ENCODE measurements at places on chromosomes 13 and 19.

- DNase-seq, result no peak
Observed at GRCh38 chr13:26872525-26873385, 112.2 kb upstream of the GPR12 start.

DNA sequence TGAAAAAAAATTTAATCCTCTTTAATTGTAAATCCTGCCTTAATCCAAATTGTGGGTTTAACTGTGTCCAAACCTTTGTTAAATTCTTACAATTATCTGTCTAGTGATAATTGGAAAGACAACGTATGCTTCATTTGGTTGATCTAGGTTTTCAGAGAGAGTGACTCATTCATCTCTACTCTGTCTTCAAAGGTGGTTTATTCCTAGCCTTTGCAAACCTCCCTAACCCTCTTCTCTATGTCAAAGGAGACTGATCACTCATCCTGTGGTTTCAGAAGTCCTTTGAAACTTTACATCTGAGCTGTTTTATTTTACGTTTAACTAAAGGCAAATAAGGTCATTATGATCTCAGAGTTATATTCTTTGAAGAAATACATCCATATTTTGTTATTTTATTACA is 8.8 kb upstream of the OXGR1 start:
- no peak for DNase-seq

DNA sequence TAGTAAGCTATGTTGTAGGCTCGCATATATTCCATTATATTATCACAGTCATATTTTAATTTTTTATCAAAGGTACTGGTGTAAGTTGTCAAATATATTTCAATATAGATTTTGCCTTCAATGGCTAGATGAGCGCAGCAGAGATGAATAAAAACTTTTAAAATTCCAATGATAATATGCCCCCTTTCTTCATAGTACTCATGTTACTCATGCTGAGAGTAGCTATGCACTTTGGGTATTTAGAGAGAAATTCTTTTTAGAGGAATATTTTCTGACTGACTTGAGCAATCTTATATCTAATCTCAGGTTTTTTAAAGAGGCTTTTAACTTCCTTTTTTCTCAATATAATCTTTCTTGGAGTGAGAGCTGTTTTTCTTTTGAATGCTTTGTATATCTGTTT is 11.4 kb downstream of the ZNF254 start:
- no peak for DNase-seq

GRCh38 chr19:48961673-48962028 is 3.5 kb upstream of the FTL start:
- no peak for DNase-seq

- no peak for DNase-seq
Observed at GRCh38 chr13:76872675-76873074, 13.5 kb downstream of the KCTD12 start.

- peak; percentile 86 for DNase-seq
Observed at GRCh38 chr13:36163809-36164308, 32.7 kb upstream of the DCLK1 start.

DNA sequence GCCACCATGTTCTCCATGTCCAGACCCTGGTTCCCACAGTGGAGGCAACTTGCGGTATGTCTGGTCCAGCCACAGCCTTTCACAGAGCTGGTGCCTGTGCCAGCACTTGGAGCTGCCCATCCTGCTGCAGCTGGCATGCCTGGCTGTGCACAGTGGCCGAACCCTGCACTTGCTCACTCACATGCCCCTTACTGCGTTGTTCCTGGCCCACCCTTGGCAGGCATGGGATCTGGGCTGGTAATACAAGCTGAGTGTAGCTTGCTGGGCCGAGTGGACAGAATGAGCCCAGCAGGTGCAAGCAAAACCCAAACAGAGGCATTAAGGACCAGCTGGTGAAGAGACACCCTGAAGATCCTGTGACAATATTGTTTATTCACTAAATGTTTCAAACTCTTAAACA is 583.9 kb upstream of the SLITRK6 start:
- DNase-seq, result no peak

DNA sequence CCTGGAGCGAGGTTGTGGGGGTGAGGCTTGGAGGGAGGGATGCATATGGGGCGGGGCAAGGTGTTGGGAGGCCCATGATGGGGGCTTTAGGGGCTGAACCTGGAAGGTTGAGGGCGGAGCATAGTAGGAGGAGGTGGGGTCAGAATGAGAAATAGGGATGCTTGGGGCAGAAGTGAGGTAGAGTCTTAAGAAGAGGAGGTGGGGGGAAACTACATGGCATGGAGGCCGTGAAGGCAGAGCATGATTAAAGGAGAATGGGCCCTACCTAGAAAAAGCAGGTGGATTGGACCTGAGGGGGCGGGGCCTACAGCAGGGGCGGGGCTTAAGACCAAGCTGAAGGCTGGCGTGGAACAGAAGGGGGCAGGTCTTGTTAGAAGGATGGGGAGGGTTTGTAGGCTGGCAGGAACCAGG is 799 bp downstream of the NR1H2 start:
- peak; percentile 49 for DNase-seq

GRCh38 chr13:40528881-40529280 is 137.6 kb downstream of the FOXO1 start:
- no peak for DNase-seq

- no peak for DNase-seq
Observed at GRCh38 chr13:27290715-27291114, 20.1 kb downstream of the RASL11A start.

DNA sequence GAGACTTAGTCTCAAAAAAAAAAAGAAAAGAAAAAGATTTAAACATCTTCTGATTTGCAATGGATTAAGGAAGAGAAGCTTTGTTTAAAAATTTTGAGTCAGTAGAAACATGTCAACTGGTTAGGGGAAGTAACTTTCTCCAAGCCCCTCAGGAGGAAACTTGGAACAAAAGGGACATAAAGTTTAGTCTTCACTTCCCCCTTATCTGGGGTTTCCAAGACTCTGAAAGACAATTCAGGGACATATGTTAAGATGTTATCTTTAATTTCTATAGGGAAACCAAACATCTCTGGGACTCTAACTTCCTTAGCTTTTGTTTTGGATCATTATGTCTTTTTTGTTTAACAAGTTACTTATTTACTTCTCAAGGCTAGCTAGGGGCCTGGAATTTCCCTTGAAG is 20.1 kb upstream of the MRI1 start:
- no peak for DNase-seq

- no peak for DNase-seq
Observed at GRCh38 chr13:23778002-23778652, 111.1 kb downstream of the MIPEP start.

- no peak for DNase-seq
Observed at GRCh38 chr13:39461685-39462266, 141.2 kb downstream of the LHFPL6 start.

GRCh38 chr19:13428352-13428751 is 77.9 kb downstream of the CACNA1A start:
- no peak for DNase-seq

DNA sequence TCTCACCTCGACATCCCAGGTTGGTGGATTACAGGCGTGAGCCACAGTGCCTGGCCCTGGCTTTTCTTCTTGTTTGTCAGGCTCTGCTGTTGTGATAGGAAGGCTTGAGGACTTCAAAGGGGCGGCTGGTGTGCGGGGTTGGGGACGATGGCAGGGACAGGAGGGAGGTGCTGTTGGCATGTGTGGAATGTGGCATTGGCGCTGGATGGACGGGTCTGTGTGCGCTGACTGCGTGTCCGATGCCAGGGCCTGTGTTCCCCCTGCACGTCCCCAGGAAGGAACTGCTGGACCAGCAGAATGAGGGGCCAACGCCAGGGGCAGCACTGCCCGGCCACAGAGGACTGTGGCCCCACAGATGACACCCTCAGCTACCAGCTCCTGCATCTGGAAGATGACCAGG is 12.7 kb upstream of the PTBP1 start:
- no peak for DNase-seq

- no peak for DNase-seq
Observed at GRCh38 chr13:98541191-98541590, 35.7 kb downstream of the STK24 start.

- DNase-seq, result peak; percentile 7
Observed at GRCh38 chr19:58356766-58357480, 3.6 kb upstream of the A1BG start.

- no peak for DNase-seq
Observed at GRCh38 chr19:16397791-16398529, 73.3 kb downstream of the KLF2 start.

DNA sequence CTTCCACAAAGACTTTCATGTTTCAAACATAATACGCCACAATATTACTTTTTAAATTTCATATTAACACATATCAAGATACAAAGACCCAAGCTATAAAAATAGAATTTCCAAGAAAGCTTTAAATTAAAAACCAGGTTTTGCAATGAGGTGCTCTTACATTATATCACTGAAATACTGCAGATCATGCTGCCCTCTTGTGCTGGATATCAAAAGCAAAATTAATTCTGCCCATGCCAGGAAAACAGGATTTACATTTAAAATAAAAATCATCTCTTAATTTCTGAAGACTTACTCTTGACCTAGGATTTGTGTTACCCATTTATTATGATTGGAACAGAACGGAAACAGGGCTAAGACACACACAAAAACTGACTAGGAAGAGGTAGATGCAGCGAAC is 145.0 kb downstream of the ABCC4 start:
- DNase-seq, result no peak

- no peak for DNase-seq
Observed at GRCh38 chr19:42185277-42185676, 32.2 kb downstream of the DEDD2 start.

- no peak for DNase-seq
Observed at GRCh38 chr19:22606212-22606553, 27.9 kb upstream of the ZNF492 start.

GRCh38 chr13:19657872-19658591 is 24.6 kb downstream of the MPHOSPH8 start:
- no peak for DNase-seq

- DNase-seq, result no peak
Observed at GRCh38 chr13:47718556-47718955, 282.5 kb downstream of the SUCLA2 start.

GRCh38 chr19:19595171-19595701 is 23.3 kb downstream of the PBX4 start:
- DNase-seq, result no peak

DNA sequence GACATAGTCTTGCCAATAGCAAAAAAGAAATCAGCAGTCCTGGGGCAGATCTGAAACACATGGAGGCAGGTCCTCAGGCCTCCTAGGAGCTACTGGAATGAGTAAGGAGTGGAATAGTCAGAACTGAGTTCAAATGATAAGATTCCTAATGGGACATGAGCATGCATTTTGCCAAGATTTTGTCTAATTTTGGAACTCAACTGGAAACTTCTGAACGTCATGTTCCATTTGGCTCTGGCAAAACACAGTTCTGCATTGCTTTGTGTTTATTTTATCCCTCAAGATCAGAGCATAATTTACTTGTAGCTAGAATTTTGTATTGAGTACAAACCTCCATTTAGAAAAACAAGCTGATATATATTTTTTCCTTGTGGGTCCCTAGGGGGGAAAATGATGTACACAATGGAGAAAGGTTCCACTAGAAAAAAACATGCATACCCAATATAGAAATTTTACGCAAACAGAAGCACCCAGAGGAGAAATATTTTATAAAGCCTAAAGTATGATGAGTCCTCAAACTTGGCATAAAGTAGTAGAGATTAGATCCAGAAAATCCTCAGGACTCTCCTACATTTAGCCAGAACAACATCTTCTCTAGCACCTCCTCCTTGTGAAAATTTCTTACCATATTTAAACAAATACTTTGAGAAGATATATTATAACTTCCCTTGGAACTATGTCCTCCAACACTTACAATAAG is 149.0 kb upstream of the SERP2 start:
- no peak for DNase-seq

DNA sequence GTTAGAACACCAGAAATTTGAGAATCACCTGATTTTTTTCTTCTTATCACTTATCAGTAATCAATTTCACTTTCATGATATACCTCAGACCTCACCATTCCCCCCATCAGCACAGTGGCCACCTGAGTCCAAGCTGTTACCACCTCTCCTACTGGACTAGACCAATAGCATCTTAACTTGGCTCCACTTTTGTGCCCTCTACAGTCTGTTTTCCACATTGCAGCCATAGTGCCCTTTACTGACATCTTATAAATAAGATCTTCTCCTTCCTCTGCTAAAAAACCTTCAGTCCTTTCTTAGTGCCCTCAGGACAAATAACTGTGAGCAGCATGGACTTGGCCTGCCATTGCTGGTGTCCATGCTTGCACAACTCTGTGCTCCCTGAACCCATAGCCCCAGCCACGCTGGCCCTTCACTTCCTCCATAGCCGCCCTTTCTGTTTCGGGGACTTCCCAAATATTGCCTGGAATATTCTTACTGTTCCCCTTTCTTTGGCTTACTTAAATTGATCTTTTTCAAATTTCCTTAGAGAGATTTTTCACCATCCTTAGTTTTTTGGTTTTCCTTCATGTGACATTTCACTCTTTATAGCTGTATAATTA is 380.8 kb downstream of the LMO7 start:
- no peak for DNase-seq

DNA sequence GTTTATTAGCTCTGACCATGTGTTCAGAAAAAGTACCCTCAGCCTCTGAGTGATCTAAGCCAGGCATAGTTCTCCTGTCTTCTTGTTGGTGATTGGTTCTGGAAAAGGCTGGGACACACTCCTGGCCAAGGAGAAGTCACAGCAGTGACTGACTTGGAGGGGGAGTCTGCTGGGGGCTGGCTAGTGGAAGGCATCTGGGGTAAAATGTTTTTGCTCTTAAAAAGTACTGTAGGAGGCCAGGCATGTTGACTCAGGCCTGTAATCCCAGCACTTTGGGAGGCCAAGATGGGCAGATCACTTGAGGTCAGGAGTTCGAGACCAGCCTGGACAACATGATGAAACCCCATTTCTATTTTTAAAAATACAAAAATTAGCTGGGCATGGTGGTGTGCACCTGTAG is 21.7 kb downstream of the FAM187B start:
- no peak for DNase-seq

DNA sequence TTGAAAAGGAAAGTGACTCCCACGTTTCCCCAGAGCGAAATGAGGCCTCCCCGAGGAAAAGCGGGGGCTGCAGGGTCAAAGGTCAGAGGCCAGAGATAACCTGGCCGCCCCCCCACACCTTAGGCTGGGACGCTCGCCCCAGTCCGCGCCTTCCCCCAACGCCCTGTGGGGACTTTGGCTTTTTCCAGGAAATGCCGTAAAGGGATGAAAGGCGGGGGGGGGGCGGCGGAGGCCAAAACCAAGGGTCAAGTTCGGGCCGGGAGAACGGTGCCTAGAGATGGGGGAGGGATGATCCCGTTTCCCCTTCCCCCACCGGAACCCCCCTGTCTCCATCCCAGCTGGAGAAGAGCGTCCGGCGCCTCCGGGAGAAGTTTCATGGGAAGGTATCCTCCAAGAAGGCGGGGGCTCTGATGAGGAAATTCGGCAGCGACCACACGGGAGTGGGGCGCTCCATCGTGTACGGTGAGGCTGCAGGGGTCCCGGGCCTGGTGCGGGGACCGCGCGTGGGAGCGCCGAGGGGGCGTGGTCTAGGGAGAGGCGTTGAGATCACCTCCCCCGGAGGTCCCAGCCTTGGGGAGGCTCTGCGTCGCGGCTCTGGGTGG is 575 bp downstream of the SHFL start:
- DNase-seq, result no peak

DNA sequence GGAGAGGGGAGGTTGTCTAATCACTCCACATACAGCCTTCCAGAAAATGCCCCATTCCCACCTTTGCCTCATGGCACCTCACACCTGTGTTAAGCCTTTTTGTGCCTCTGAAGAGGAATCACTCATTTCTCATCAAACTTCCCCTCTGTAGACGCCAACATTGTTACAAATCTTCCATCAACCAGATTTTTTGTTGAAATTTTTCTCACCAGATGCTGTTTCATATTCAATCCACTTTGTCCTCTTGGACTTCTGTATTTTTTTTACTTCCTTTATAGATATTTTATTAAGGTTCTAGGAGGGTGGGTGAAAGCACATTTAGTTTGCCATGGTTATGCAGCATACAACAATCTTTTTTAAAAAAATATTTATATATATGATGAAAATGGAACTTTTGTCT is 74.0 kb downstream of the RUBCNL start:
- no peak for DNase-seq

Measured in DMS79 (cell line).